Dermis blood vessel endothelial cell (primary cell): ENCODE measurements at places on chromosomes 2 and 18.

GRCh38 chr2:216447293-216447692, 35.0 kb downstream of the SMARCAL1 start:
- no peak for DNase-seq

- no peak for DNase-seq
These were observed 594.9 kb upstream of the CDH2 start for GRCh38 chr18:28771849-28772248.

DNA sequence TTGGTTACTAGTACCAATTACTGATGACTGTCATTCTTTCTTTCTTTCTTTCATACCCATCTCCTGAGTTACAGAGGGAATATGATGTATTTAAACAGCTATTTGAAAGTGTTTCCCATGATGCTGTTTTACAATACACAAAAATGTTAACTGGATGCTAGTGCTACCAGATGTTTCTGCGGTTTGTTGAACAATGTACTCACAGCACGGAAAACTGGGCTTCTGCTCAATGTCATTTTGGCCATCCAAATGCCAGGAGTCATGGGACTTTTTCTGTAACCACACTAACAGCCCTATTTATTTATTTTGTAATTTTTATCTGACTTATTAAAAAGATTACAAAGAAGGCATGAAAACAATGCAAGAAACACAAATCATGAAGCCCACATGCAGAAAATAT, 313.8 kb downstream of the RIT2 start:
- no peak for DNase-seq

DNA sequence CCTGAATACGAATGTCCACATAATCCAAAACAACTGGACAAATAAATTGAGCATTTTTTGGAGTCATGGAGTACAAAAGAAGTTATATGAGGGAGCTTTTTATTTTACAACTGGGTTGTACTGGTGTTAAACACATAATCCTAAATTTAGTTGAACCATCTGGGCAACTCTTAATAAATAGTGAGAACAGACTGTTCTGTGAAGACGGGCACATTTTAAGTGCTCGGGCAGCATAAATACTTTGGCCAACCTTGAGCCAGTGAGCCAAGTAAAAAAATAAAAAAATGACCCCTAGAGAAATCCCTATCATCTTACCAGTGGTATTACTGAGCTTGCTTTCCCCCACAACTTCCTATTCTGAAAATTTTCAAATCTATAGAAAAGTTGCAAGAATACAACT, 50.9 kb upstream of the PSME4 start:
- DNase-seq = no peak

DNA sequence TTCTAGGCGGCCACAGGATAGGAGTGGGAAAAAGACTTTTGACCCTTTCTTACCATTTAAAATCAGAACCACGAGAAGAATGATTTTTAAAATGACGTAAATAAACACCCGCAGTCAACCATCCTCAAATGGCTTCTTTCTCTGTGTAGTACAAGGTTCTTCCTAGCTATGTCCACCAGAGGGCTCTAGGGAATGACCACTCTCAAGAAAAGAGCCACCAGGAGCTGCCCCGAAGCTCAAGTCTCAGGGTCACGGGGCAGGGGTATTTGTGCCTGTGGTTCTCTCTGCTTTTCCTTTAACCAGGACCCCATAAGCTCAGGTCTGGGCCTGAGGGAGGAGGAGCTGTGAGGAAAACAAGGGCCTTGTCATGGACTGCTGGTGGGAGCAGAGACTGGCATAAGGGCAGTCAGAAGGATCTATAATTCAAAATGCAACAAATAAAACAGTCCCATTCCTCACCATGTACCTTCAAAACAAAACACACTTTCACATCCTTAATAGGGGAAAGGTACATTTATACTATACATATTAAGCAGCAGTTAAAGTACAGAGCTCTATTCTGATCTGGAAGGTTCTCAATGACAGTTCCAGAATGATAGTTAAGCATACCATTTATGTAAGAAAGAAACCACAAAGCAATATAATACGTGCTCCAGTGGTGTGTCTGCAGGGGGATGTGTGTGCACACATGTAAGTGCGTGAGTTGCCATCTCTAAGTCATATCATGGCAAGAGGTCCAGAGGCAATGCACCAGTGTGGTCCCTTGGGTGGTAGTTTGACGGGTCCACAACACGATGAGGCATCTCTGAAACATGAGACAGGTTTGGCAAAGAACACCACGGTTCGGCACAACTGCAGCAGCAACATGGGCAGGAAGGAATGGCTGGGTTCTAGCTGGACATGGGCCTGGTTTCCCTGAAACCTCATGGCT, 18.6 kb downstream of the LYPD1 start:
- peak; percentile 69 for DNase-seq

DNA sequence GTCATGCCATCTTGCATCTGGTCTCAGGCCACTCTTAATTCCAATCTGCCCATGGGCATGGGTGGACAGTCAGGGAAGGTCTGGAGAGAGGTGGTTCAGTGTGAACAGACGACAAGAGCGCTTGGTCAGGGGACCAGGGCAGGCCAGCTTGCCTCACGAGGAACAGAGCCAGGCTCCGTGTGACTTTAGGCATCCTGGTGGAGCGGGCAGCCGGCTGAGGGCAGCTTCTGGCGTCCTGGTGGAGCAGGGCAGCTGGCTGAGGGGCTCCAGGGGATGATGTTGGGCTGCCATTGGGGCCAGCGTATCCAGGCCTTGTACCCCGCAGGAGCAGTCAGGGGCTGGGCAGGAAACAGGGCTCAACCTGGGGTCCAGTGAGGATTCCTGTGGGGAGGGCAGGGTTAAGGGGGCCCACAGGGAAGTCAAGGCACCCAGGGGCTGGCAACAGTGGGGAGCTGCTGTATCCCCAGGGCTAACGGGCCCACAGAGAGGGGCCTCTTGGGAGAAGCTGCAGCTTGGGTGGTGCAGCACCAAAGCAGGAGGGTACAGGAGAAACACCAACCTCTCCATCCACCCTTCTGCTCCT, 197.9 kb upstream of the TWIST2 start:
- no peak for DNase-seq

GRCh38 chr2:239405071-239405470, 4.3 kb upstream of the HDAC4 start:
- no peak for DNase-seq

DNA sequence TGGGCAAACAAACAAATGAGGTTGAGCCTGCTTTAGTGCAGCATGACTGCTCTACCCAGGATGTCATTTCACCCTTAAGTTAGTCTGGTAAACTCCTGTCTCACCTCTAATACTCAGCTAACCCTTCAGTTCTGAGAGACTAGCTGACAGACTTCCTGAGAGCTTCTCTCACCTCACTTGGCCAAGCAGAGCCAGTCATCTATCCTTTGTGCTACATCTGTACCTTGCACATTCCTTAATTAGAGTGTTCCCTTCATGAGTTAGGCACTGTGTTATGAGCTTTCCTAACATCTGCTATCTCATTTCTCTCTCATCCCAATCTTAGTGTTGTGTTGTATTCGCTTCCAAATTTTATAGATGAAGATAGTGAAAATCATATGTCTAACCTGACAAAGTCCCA, 220.1 kb upstream of the PIK3C3 start:
- DNase-seq = no peak

- no peak for DNase-seq
These were observed 82.7 kb upstream of the ARHGAP28 start for GRCh38 chr18:6646801-6647200.
